ENCODE measurements at places on chromosomes 4 and X. TPM values are rescaled to one million over a fixed set of nuclear protein-coding genes. Genes with fewer than 3 reads are reported as not detected.

The BMPR1B gene
- total RNA-seq, result not detected

The CHRDL1 gene
- not detected for total RNA-seq

The AFF2 gene
- 0.42 TPM for total RNA-seq

The EPGN gene
- not detected for total RNA-seq

The TSC22D3 gene
- 199 TPM for total RNA-seq

The CD40LG gene
- 110 TPM for total RNA-seq

The OFD1 gene
- 61.7 TPM for total RNA-seq

The GRIA3 gene
- total RNA-seq, result not detected

The RAB33B gene
- 9.6 TPM for total RNA-seq

Measured in activated T-helper 17 cell treated with anti-CD3 and anti-CD28 coated beads, Interleukin-2, amount 50 U/mL, for 72 hours (primary cell).